ENCODE measurements at places on chromosomes 11 and 22. TPM values are rescaled to one million over a fixed set of nuclear protein-coding genes. Genes with fewer than 3 reads are reported as not detected.

GRCh38 chr22:44573451-44573850 is 75.4 kb upstream of the RTL6 start:
- no peak for DNase-seq

DNA sequence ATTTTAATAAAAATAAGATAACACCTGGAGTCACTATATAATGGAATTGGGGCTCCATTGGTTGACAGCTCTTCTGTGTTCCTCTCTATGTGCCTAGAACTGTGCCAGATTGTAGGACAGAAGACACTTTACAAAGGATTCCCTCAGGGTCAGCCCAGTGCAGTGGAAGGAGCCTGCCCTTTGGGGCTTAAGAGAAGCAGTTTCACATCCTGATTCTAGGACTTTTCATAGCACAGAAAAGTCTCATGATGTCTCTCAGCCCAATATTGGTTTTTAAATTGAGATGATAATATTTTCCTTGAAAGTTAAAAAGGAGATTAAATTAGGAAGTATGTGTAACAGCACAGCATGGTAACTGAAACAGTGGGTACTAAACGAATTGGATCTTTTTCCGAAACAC is 7.1 kb downstream of the PLAAT4 start:
- DNase-seq: no peak

DNA sequence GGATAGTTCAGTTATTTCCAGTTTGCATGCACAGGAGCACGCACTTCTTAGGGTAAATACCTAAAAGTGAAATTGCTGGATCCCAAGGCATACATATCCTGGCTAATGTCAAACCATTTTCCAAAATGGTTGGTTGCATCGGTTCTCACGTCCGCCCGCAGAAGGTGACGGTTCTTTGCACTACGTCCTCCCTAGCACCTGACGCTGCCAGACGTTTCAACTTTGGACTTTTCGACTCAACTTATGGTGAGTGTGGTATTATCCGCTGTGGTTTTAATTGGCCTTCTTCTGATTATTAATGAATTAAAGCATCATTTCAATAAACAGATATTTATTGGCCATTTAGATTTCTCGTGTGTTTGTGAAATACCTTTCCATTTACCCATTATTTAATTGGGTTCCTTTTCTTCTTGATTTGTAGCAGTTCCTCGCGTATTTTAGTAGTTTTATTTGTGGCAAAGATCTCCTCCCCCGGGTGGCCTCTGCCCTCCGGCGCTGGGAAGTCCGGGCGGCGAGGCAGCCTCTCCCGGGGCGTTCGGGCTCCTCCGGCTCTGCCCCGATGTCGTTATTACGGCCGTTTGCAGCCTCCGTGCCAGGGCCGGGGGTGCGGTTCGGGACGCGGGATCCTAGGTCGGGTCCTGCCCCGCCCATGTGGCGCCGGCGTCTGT is at the start of gene JHY:
JHY (plus strand) TSS at position 571 of the 668 bp plus-strand sequence. CDS start 3,091 bp downstream, outside the sequence.
- no peak for DNase-seq

- peak; percentile 89 for DNase-seq
Observed at GRCh38 chr11:122215244-122215992, 99.4 kb upstream of the BLID start.

GRCh38 chr22:30767661-30768060 is 73.0 kb downstream of the OSBP2 start:
- no peak for DNase-seq

DNA sequence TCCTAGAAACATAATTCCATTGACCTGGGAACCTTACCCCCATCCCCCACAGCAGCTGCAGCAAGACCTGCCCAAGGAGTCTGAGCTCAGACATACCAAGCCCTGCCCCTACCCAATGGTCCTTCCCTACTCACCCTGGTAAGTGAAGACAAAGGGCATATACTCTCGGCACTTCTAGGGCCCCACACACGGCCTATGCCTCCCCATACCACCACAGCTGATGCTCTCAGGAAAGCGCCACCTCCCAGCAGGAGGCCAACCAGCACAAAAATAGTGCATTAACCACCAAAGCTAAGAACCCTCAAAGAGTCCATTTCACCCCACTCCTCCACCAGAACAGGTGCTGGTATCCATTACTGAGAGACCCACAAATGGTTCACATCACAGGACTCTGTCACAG is 74.4 kb upstream of the GUCY1A2 start:
- DNase-seq: no peak

CARNS1 gene
- total RNA-seq: 1.8 TPM

OR2D2 gene
- 4.2 TPM for total RNA-seq

P4HA3 gene
- total RNA-seq: 0.22 TPM

MMP1 gene
- 0.39 TPM for total RNA-seq

MS4A6E gene
- not detected for total RNA-seq

MRPL48 gene
- 25.3 TPM for total RNA-seq

EP300 gene
- 78.3 TPM for total RNA-seq

SMC1B gene
- not detected for total RNA-seq

MYH9 gene
- 894 TPM for total RNA-seq
